ENCODE measurements at places on chromosomes 5 and 9.

GRCh38 chr9:111154081-111154562 is 115.9 kb upstream of the LPAR1 start:
- DNase-seq = peak; percentile 33

- peak; percentile 42 for DNase-seq
These were observed 232.6 kb upstream of the TNC start for GRCh38 chr9:115350548-115350947.

GRCh38 chr5:143585970-143586369 is 182.5 kb upstream of the NR3C1 start:
- no peak for DNase-seq

GRCh38 chr5:50710838-50711237 is 44.4 kb downstream of the PARP8 start:
- no peak for DNase-seq

GRCh38 chr5:142925795-142926194 is 155.6 kb downstream of the ARHGAP26 start:
- DNase-seq = peak; percentile 29

DNA sequence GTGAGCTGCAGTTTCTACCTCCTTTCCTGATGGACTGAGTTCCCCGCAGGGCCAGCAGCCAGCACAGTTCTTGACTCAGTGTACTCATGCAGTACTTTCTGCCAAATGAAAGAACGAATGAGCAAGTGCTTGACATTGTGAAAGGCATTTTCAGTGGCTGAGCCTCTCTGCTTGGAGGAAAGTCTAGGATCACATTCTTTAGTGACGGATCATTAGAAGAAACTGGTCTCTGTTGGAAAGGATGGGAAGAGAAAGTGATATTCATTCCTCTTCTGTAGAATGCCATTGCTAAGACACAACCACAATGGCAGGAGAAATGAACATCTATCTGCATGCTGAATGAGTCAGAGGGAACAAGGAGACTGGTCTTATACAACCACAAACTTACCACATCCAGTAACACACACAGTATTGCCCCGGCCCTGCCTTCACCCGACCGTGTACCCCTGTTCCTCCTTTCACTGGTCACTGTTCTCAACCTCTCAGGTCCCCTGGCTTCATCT is 206.9 kb downstream of the CRB2 start:
- DNase-seq = peak; percentile 47
